ENCODE measurements at places on chromosomes 3 and 15. TPM values are rescaled to one million over a fixed set of nuclear protein-coding genes. Genes with fewer than 3 reads are reported as not detected.

Gene COL6A5
- total RNA-seq: not detected

Gene GABRB3
- 23.7 TPM for total RNA-seq

Gene NR2E3
- total RNA-seq: not detected

Gene NLGN1
- 20.0 TPM for total RNA-seq

Gene CORO2B
- 23.1 TPM for total RNA-seq

Gene PIF1
- total RNA-seq: 53.2 TPM

Gene CRYGS
- total RNA-seq: 4.3 TPM

Gene PP2D1
- total RNA-seq: not detected

Gene ECE2
- total RNA-seq: not detected

Gene AADACL2
- total RNA-seq: not detected

Gene C3orf20
- total RNA-seq: not detected

All from neural crest cell (in vitro differentiated cells).